CD4-positive, alpha-beta T cell treated with Interleukin-17A for 1 hour (primary cell): ENCODE measurements at places on chromosomes 2 and 18.

- DNase-seq: no peak
Observed at GRCh38 chr18:4352746-4353551, 102.2 kb downstream of the DLGAP1 start.

GRCh38 chr2:136136931-136137330 lies 19.0 kb upstream of the CXCR4 start:
- peak; percentile 69 for DNase-seq

DNA sequence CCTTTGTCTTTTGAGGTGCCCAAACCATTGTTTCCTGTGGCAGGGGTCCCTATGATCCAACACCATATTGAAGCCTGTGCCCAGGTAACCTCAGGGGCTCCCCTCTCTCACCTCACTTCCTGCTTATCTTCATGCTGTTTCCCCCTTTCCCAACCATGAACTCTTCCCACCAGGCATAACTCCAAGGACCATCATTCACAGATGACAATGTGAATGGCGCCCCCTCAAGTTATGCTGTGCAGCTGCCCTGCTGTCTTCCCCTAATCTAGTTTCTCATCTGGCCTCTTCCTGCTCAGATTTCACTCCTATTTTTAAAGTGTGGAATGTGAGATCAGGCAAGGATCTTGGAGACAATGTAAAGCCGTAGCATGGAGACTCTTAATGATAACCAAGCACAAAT lies 1.4 kb downstream of the GMPPA start:
- no peak for DNase-seq

DNA sequence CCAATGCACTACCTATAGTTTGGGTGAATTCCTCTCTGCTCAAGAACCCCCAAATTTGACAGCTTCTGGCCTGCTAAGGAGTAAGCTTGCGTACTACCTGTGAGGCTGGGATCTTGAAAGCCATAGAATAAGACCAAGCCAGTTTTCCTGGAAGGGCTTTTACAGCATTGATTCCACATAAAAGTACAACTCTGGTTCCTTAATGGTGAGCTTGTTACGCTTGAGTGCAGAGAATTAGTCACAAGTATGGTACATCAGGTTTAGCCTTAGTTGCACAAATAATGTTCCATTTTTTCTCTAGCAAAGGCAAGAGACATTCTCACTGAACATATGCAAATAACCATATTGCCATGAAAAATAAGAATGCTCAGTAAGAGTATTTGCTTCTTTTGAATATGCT lies 39.1 kb upstream of the STK39 start:
- DNase-seq: no peak

- DNase-seq: no peak
Observed at GRCh38 chr2:127632592-127633489, 13.1 kb upstream of the GPR17 start.

- DNase-seq: no peak
Observed at GRCh38 chr2:164911832-164912231, 43.5 kb downstream of the SLC38A11 start.

DNA sequence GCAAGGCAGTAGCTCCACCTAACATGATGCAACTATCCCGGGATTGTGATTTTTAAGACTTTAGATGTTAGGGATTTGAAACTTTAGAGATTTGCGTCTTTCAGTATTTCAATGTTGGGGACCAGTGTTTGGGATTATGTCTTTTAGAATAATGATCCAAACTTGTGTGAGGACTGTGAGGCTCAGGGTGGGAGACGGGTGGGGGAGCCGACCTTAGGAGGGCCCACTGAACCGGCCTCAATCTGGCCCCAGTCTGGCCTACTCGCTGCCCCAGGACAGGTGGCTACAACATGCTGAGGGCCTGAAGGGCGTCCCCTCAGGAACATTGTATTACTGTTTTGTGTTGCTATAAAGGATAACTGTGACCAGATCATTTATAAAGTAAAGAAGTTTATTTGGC lies 10.7 kb downstream of the AMER3 start:
- DNase-seq: no peak

DNA sequence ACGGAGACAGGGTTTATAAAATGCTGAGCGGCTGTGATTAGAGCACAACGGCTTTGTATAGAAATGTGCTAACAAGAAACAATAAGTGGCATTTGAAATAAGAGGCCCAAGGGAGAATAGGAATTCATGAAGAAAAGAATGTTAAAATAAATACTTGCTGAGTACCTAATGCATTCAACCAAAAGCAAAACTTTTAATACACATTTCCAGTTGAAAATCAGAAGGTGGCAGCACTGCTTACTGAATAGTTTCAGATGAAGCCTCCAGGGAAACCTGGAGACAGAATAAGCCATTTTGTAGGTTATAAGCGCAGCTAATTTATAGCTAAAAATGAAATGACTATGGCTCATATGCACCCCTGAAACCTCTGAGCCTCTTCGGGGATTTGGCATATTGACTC lies 286.6 kb downstream of the DPP10 start:
- DNase-seq: no peak

GRCh38 chr2:138267161-138267901 lies 234.2 kb upstream of the SPOPL start:
- no peak for DNase-seq

DNA sequence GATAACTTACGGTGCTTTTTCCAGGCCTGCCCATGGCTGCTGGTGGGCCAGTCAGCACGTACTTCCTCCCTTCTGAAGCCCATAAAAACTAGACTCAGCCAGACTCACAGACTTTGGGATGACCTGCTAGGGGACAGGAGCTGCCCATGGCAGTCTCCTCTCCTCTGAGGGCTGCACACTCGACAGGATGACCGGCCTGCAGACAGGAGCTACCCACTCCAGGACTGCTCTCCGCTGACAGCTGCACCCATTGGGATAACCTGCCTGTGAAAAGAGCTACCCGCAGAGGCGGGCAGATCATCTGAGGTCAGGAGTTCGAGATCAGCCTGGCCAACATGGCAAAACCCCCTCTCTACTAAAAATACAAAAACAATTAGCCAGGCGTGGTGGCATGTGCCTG lies 75.4 kb downstream of the EPB41L3 start:
- no peak for DNase-seq

- DNase-seq: no peak
Observed at GRCh38 chr2:185137700-185138099, 539.4 kb downstream of the ZNF804A start.

- no peak for DNase-seq
Observed at GRCh38 chr2:122139739-122140420, 384.4 kb downstream of the TSN start.

GRCh38 chr18:10515456-10515855 lies 10.4 kb upstream of the NAPG start:
- DNase-seq: no peak

GRCh38 chr2:178912416-178913048 lies 105.3 kb upstream of the TTN start:
- DNase-seq: no peak

DNA sequence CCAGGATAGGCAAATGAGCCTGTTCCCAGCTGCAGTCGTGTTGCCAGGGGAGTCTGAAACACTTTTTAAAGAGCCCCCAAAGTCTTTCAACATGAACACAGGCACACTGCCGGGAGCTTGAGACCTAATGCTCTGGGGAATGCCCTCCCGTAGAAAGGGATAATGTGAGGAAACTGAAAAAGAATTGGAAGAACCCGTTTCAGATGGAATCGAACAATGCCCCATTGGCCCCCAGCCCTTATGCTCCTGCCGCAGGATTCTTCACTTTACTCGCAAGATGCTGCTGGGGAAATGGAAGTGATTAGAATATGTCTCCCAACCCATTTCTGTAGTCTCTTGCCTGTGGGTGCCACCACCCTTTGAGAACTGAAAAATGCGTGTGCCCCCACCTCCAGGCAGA lies 136.3 kb upstream of the GATA6 start:
- DNase-seq: no peak

DNA sequence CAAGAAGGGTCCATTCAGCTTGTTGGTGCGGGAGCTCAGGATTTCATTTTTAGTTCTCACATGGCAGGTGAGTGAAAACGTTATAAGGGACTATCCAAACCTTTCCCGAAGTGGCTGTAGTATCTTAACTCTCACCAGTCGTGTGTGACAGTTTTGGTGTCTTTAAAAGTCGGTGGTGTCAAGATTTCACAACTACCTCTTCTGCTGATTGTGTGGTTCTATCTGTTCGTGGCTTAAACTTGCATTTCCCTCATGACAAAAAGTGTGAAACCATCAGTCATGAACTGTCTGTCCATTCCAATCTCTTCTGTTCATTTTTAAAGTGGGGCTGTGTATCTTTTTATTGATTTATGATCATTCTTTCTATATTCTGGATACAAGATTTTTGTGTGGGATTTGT lies 3.8 kb upstream of the AQP12B start:
- DNase-seq: no peak

DNA sequence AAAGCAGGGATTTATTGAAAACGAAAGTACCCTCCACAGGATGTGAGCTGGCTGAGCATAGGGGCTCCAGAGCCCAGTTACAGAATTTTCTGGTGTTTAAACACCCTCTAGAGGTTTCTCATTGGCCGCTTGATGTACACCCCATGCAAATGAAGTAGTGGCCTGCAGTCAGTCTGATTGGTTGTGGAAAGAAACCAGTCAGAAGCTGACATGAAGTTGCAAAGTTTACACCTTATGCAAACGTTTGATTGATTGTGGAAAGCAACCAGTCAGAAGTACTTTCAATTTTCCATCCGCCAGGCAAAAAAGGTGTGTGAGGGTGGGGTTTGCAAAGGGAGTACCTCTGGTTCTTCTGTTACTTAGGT lies 62.3 kb downstream of the VWA3B start:
- peak; percentile 45 for DNase-seq

- DNase-seq: no peak
Observed at GRCh38 chr18:55404136-55404830, 183.7 kb downstream of the TCF4 start.

DNA sequence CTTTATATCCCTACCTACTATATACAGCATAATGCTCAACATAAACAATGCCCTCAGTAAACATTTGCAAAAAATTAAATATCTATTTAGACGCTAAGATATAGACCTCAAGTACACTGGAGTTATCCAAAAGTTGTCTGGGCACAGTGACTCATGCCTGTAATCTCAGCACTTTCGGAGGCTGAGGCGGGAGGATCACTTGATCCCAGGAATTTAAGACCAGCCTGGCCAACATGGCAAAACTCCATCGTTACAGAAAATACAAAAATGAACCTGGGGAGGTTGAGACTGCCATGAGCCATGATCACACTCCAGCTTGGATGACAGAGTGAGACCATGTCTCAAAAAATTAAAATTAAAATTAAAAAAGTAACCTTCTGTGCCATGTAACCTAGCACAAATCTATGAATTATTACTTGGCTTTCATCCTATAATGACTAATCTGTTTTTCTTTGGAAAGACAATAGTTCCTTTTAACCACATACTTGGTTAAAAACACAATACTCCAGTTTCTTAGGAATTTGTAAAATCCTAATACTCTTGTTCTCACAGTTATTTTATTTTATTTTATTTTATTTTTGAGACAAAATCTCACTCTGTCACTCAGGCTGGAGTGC lies 6.7 kb upstream of the TNFAIP6 start:
- DNase-seq: no peak

DNA sequence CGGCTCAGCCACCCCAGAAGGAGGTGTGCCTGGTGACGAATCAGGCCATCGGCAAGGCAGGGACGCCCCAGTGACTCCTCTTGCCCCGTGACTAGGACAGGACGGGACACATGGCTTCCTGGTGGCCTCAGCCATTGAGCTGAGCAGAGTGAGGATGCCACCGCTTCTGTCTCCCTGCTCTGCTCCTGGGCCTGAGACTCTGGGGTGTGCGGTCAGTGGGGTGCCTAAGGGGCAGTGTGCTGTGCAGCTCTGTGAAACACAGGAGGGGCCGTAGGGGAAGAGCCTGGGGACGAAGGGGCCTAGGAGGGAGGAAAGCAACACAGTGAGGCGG lies 24.3 kb downstream of the IGFBP5 start:
- no peak for DNase-seq

DNA sequence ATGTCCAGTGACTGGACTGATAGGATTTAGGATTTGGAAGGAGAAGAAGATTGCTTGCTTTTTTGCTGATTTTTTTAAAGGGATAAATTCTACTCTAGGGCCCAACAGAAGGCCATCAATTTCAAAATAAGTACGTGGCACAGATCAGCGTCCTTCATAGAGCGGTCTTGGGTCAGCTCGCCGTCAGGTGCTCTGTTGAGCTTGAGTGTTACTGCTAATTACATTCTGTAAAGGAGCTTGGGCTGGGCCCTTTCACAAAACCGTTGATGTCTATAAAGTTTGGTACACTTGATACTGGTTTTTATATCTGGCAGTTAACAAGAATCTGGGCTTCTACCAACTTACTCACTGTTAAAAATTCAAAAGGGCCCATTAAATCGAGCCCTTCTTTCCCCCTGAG lies 45.4 kb downstream of the ARMC9 start:
- DNase-seq: no peak

- DNase-seq: no peak
Observed at GRCh38 chr18:60663060-60663989, 290.8 kb upstream of the MC4R start.

- no peak for DNase-seq
Observed at GRCh38 chr2:202771741-202772460, 99.7 kb downstream of the ICA1L start.

DNA sequence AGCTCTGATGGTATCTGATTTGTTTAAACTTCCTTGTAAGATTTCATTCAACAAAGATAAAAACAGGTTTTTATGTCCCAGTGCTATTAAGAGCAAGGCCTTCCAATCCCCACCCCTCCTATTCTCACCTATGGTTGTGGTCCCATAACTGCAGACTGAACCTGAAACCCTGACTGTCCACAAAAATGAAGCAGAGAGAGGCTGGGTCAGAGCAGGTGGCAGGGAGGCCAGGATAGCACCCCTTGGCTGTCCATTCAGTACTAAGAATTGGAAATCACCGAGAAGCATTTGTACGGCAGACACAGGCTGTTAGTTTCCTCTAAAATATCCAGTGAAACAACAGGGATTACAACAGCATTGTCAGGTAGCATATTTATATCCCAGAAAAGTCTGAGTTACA lies 37.3 kb upstream of the FMNL2 start:
- DNase-seq: no peak

GRCh38 chr18:63997041-63997440 lies 27.2 kb downstream of the SERPINB8 start:
- no peak for DNase-seq

DNA sequence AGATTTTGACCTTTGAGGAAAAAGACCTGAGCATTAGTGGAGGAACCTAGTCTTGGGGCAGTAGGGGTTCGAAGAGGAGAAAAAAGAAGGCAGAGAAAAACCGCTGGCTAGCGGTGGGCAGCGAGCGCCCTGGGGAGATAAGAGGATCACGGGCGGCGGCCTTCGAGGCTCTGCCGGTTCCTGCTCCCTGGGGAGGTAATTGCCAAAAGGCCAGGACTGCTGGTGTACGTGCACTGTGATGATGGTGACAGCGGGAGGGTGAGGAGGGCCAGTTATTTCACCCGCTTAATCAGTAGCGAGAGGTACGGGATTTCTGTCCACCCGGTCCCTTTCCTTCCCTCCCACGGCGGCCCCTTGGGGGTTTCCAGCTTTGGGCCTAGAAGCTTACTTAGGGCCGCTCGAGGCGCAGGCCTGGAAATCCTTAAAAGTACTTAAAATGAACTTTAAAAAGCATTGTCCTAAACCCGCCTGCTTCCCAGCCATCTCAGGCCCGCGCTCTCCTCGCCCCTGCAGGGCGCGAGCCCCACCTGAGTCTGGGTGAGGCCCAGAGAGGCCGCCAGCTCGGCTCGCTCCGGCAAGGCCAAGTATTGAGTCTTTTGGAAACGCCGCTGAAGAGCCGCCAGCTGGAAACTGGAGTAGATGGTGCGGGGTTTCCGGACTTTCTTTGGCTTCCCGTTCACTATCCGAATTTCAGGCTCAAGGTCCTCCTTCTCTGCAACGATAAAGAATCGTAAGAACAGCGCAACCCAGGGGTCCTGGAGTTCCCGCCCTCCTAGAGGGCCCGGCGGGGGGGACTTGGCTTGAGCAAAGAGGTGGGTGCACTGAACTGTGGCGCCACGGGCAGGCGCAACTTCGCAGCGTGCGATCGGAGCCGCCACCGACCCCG lies 1.5 kb downstream of the DLX2 start:
- peak; percentile 34 for DNase-seq
